ENCODE measurements at places on chromosomes 13 and 19.
A peak's percentile ranks its signal among the peaks of the same experiment; 100 is the strongest.

DNA sequence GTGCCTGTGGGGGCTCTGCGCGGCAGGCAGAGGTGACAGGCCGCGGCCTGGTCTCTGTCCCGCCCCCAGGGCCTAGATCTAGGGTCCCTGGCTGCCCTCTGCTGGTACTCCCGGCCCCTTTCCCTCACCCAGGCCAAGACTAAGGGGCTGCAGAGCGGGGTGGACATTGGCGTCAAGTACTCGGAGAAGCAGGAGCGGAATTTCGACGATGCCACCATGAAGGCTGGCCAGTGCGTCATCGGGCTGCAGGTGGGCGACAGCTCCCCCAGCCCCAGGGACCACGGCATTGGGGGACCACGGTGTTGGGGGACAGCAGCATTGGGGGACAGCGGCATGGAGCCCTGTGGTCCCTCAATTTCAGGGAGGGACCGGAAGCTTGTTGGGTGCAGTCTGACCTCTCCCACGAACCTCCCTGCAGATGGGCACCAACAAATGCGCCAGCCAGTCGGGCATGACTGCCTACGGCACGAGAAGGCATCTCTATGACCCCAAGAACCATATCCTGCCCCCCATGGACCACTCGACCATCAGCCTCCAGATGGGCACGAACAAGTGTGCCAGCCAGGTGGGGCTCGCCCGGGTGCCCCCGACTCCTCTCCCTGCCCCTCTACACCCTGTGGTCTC lies 3.8 kb upstream of the ABCA7 start:
- no peak for DNase-seq

DNA sequence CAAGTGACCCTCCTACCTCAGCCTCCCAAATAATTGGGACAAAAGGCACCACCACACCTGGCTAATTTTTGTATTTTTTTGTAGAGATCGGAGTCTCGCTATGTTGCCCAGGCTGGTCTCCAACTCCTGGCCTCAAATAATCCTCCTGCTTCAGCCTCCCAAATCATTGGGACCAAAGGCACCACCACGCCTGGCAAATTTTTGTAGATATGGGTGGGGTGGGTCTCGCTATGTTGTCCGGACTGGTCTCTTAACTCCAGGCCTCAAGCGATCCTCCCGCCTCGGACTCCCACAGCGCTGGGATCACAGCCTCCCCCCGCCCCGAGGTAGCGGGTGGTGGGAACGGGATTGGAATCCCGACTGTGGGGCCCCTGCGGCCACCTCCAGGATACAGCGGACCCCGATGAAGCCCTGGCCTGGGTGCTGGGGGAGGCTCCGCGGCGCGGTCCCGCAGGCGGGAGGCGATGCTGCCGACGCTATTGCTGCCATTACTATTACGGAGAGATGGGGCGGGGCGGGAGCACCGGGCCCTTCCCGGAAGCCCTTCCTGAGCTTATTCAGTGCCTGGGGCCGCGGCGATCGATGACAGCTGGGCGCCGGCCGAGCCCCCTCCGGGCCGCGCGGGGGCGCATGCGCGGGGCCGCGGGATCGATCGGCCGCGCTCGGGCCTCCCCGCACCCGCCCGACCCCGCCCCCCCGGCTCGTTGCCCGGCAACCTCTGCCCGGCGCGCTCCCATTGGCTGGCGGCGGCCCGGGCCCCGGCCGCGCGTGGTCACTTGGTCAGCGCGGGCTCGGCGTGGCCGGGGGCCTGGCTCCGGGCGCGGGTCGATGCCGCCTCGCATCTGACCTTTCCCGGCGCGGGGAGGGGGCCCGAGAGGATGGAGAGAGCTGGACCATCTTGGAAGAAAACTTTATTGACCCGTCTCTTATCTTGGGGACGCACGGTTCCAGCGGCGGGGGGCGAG lies 27.9 kb upstream of the ONECUT3 start:
- DNase-seq, result peak; percentile 34

GRCh38 chr13:61727767-61728166 lies 312.1 kb upstream of the PCDH20 start:
- DNase-seq, result no peak

GRCh38 chr13:94120878-94121277 lies 358.6 kb downstream of the DCT start:
- DNase-seq, result no peak

GRCh38 chr19:8552810-8553209 lies 24.4 kb downstream of the MYO1F start:
- no peak for DNase-seq

GRCh38 chr13:100668408-100668807 lies 6.2 kb downstream of the TMTC4 start:
- no peak for DNase-seq

GRCh38 chr13:42064259-42064658 lies 15.8 kb downstream of the DGKH start:
- no peak for DNase-seq

- DNase-seq, result no peak
Measured at GRCh38 chr19:44807162-44807561, 1.7 kb upstream of the BCAM start.

DNA sequence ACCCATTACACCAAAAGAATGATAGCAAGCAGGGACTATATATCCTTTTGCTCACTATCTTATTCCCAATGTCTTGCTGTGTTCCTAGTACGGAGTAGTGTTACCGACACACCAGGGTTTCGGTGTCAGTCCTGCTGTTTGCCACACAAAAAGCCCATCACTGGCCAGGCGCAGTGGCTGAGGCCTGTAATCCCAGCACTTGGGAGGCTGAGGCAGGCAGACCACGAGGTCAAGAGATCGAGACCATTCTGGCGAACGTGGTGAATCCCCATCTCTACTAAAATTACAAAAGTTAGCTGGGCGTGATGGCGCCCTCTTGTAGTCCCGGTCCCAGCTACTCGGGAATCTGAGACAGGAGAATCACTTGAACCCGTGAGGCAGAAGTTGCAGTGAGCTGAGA lies 1467.3 kb upstream of the MIR17HG start:
- DNase-seq, result no peak

DNA sequence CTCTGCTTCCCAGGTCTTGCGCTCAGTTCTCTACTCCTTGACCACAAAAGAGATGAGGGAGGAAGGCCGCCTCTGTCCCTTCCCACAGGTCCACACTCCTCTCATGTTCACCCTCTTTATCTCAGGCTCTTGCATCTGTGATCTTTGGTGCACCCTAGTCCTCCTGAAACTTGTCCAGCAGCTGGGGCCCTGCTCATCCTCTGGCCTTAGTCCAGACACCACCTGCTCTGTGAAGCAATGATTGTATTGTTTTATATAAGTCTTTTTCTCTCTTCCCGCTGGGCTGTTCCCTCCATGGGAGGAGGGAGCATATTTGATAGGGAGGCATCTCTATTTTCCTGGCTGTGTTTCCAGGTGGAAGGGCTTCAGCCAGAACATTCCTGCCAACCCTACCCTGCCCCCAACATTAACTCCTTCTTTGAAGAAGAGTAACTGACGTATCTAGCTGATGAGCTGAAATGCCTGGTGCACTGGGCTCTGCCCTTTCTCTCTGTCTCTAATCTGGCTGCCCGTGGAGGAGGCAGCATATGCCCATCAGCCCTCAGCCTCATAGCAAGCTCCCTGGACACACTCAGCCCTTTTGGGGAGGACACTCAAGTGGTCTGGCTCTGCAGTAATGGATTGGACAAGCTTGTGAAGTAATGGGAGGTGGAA lies 38.2 kb upstream of the SIAH3 start:
- no peak for DNase-seq

DNA sequence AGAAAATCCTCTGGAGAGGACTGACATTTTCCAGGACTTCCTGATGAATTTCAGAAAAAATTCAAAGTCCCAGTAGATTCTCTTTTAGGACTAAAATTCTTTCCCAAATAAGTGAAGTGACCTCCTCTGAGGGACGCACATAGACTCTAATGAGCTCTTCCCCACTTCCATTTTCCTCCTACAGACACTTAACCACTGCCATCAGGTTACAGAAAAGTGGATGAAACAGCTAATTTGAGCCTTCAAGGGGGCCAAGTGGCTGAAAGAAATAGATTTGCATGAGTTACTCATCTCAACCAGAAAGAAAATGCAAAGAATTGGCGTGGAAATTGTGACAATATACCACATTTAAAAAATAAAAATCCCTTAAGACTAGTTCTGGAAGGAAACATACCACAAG lies 185.3 kb upstream of the EDNRB start:
- DNase-seq, result no peak

- no peak for DNase-seq
Measured at GRCh38 chr19:2361246-2362045, 1.4 kb downstream of the TMPRSS9 start.

DNA sequence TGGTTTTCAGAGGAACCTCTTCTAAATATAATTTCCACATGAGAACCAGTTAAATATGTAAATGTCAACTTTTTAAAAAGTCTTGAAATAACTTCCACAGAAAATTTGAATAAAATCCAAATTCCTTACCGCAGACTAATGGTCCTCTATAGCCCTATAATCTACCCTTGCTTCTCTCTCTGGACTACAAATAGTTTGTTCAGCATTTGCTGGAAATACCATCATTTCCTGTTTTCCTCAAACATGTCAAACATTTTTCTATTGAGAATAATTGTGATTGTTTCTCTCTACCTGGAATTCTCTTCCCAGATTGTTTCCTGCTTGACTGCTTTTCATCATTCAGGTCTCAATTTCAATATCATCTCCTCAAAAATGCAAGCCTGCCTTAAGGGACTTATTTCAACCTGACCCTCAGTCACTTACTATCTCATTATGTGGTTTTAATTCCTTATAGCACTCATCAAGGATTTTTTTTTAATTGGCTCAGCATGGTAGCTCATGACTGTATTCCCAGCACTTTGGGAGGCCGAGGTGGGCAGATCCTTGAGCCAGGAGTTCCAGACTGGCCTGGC lies 898.9 kb upstream of the MIR17HG start:
- DNase-seq, result no peak

- DNase-seq, result no peak
Measured at GRCh38 chr19:19068659-19069654, 5.2 kb downstream of the SLC25A42 start.

- DNase-seq, result no peak
Measured at GRCh38 chr19:2356036-2356646, 3.9 kb upstream of the TMPRSS9 start.

DNA sequence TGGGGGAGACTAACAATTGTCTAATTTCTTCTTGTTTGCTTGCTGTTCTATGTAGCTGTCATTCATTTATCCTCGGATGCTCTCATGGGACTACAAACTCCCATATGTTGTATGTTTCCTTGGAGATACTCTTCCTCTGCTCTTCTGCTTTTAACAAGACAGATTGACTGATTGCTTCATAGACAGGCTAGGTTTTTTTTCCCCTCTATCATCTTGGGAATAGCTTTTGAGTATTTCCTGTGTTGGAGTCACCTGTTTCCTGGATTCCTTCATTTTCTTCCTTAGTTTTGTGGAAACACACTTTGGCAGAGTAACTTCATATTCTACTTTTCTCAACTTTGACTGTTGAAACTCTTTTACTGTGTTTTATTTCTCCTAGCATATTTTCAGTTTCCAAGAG lies 27.6 kb downstream of the EDNRB start:
- DNase-seq, result no peak
